ENCODE measurements at places on chromosomes 4 and X.

DNA sequence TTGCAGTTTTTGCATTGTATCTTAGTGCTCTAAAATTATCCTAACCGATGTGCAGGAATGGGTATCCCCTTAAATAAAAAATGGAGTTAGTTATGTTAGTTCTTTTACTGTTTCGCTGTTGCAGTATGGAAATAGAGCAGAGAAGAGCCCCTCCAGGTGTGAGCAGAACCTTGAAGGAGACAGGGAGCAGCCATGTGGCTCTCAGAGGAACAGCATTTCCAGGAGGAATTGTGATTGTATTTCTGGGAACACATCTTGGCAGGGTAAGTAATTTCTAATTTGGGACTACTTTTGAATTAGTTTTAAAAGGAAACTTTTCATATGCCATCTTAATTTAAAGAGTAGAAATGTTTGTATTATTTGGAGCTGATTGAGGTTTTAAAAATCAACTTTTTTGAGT is 5.3 kb upstream of the CCDC158 start:
- DNase-seq, result no peak

DNA sequence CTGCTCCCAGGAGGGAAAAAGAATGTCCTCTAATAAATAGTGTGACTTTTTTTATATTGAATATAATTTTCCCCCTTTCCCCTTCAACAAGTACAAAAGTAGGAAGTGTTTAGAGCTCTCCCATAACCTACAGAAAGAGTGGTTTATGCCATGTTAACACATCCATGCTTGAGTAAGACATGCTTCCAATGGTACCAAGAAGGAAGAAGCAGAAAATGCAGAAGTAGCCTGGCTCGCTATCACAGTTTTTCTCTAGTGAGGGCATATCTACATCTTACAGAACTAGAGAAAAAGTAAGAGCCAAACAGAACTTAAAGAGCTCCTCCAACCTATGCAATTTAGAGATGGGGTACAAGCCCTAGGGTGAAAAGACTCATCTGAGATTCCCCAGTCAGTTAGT is 82.5 kb downstream of the ARHGEF9 start:
- no peak for DNase-seq

DNA sequence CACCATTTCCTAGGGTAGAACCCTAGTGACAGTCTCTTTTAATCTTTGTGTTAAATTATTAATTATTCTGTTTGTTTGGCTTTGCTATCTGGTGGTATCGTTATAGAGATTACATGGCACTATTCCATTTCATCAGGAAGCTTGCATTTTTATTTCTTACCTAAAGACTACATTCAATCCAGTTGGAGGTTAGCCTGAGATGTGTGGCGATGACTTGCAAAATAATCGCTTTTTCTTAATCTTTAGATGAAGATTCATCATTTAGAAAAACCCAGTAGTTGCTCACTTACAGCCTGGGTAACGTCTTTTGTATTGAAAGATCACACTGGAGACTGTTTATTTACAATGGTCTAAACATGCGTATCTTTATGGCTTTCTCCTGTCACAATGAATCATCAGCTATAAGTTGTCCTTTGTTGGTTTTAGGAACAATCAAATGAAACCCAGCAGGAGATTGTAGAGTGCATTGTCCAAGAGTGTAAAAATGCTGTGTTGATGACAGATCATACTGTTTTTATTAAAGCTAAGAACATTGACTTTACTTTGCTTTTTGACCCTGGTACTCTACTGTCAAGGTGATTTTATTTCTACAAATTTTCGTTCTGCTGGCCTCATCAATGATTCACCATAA is 281.7 kb upstream of the PITX2 start:
- peak; percentile 35 for DNase-seq

- DNase-seq, result peak; percentile 38
Observed at GRCh38 chr4:157096439-157096838, 20.5 kb downstream of the GLRB start.

DNA sequence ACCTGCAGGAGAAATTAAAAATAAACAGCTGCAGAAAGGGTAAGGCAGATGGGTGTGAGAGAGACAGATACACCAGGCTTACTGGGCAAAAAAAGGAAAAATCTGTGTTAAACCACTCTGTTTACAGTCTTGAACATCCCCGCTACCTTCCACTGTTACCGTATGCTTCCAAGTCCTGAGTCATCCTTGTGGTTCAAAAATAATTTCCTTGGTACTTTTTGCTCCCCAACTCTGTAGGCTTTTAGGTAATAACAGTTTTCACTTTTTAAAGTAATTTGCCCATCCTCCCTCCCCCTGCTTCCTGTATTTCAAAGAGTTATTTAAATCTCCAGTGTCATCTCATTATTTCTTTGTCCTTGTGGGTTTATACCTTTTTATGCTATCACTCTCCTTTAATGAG is 210.1 kb upstream of the FAT4 start:
- no peak for DNase-seq

GRCh38 chr4:187088070-187088799 is 364.6 kb upstream of the FAT1 start:
- no peak for DNase-seq

- DNase-seq, result no peak
Observed at GRCh38 chr4:6199422-6199921, 877 bp downstream of the JAKMIP1 start.

GRCh38 chrX:39952989-39953388 is 144.8 kb downstream of the BCOR start:
- no peak for DNase-seq

- no peak for DNase-seq
Observed at GRCh38 chr4:25523405-25523804, 132.2 kb upstream of the SLC34A2 start.

DNA sequence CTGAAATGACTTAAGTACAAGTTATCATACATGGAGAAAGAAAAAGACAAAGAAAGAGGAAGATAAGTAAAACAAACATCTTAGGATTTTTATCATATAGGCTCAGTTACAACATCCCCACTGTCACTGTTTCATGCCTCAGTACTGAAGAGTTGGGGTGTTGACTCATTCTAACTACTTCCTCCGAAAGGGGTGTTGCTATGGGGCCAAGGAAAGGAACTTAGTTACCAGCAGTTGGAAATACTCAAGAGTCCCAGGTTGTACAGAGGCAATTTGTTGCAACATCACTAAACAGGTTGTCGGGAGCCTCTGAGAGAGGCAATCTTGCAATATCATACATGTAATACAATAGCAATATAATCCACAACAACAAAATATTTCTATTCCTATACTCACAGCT is 1264.7 kb downstream of the PCDH7 start:
- no peak for DNase-seq

DNA sequence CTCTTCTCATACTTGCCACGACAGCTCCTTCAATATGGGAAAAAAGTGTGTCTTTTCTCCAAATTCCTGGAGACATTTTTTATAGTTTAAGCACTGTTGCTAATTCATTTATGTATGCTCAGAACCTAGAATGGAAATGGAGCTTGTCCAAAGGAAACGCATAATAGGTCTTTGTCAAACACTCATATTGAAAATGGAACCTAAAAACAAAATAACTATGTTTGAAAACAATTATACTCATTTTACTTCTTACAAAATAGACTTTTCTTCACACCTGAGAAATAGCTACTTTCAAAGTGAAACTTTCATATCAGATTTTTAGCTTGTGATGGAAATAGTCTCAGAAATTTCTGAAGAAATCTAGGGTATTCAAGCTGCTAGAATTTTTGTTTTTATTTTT is 529.7 kb upstream of the BOD1L1 start:
- DNase-seq, result no peak

- DNase-seq, result no peak
Observed at GRCh38 chr4:42558156-42558555, 98.7 kb downstream of the ATP8A1 start.

DNA sequence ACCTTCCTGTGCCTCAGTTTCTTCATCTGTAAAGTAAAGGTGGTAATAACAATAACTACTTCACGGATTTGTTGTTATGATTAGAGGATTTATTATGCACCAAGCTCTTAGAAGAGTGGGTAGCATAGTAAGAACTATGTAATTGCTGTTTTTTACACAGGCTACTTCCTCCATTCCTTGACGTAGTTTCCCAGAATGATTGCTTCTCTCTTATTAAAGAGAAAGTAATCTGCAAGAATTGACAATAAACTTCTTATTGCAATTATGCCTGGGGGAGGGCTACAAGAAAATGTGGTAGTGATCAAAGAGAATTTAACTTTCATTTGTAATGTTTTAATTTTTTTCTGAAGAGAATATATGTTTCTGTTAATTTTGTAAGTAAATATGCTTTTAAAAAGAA is 238.7 kb downstream of the GASK1B start:
- no peak for DNase-seq

DNA sequence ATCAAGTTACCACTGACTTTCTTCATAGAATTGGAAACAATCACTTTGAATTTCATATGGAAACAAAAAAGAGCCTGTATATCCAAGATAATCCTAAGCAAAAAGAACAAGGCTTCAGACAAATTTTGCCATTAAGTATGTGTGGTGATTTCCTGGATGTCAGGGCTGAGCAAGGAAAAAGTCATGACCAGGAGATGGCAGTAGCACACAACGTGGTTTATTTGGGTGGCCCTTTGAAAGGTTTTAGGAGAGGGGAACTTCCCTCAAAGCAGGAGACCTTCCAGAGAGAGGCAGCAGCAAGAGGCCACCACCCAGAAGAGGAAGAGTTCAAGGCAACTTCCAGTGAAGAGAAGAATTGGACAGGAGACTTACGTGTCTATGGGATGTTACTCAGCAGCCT is 18.1 kb upstream of the ZXDB start:
- peak; percentile 14 for DNase-seq

DNA sequence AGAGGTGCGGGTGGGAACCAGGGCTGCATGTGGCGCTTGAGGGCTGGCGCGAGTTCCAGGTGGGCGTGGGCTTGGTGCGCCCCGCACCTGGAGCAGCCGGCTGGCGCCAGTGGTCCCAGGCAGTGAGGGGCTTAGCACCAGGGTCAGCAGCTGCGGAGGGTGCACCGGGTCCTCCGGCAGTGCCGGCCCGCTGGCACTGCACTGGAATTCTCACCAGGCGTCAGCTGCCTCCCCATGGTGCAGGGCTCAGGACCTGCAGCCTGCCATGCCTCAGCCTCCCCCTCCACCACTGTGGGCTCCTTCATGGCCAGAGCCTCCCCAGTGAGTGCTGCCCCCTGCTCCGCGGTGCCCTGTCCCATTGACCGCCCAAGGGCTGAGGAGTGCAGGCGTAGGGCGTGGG is 174.0 kb downstream of the ADAM29 start:
- no peak for DNase-seq

- DNase-seq, result no peak
Observed at GRCh38 chrX:84322083-84322827, 134.3 kb upstream of the RPS6KA6 start.

DNA sequence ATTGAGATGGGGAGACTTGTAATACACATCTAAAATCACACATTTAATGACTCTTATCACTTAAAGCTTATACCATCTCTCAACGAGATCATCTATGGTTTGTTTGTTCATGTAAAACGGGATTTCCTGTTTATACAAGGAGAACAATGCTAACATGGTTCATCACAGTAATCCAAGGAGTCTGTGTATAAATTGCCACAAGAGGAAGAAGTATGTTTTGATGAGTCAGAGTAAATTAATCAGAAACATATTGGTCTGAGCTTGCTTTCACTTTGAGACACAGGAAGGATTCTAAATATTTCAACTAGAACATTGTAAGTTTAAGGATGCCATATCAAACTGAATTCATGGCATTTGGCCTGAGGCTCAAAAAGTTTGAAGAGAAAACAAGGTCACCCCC is 594.1 kb downstream of the GLUD2 start:
- DNase-seq, result peak; percentile 78

DNA sequence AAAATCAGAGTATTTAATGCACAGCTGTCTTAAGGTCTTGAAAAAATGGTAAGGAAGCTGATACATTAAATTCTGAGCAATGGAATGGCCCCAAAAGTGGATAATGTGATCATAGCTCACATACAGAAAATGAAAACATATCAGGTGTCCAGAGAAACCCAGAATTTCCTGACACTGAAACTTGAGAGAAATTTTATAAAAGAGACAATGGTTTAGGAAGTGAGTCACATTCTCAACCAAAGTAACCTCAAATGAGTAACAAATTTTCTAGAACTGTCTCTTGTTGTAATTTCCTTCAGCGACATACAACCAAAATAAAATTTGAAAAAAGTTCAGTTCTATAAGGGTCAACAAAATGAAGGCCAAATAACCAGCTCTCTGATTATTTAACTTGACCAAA is 37.4 kb upstream of the PACRGL start:
- DNase-seq, result no peak

- DNase-seq, result peak; percentile 40
Observed at GRCh38 chr4:14054391-14054790, 426.9 kb upstream of the BOD1L1 start.

- DNase-seq, result no peak
Observed at GRCh38 chrX:31670245-31670644, 598.4 kb upstream of the FTHL17 start.

DNA sequence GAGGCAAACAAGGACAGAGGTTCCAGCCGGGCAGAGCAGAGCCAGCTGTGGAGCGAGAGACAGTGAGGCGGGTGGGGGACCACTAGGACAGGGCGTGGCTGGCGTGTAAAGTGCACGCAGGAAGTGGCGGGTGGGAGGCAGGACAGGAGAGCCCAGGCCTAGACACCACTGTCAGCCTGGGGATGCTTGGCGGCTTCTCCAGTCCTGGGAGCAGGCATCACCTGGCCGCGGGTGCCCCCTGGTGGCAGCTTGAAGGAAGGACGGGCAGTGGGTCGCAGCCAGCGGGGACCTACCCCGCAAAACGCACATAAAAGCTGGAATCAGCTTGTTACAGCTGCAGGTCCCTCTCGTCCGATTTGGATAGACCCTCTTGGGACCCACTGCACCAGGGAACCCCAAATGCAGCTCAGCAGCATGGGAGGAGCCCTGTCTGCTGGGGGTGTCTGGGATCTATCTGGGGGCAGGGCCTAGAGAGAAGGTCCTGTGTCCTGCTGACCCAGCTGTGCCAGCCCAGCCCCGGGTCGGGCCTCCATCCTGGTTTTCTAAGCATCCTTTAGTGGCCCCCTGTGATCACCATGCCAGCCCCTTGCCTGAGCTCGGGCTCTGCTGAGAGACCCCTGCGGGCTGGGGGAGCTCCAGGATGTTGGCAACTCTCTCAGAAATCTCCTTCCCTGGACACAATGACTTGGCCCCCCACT is 57.7 kb downstream of the WFS1 start:
- DNase-seq, result peak; percentile 67

Measured in fibroblast of skin of scalp (primary cell).